ENCODE measurements at places on chromosomes 7 and 10. TPM values are rescaled to one million over a fixed set of nuclear protein-coding genes. Genes with fewer than 3 reads are reported as not detected.

The TCF7L2 gene
- 1.9 TPM for total RNA-seq

The PDE6C gene
- total RNA-seq = not detected

The UROS gene
- total RNA-seq = 71.2 TPM

The TMEM273 gene
- total RNA-seq = not detected
